ENCODE measurements at places on chromosomes 12 and 14.

GRCh38 chr14:24680516-24680915 is 46.5 kb upstream of the GZMB start:
- no peak for DNase-seq

DNA sequence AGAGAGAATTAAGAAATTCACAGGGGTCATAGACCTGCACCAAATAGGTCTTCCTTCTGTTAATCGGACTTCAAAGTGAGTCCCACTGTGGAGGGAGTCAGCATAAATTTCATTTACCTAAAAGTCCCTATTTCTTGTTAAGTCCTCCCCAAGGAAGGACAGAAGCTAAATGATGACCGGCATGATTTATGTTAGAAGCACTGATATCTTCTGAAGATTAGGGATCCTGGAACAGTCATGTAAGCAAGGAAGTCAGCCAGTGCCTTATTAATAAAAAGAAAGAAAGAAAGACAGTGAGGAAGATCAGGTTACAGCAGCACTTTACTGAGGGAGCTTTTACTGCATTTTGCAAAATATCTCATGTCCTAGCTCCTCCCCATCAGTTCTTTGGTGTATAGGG is 287.5 kb downstream of the FOXG1 start:
- DNase-seq: no peak

DNA sequence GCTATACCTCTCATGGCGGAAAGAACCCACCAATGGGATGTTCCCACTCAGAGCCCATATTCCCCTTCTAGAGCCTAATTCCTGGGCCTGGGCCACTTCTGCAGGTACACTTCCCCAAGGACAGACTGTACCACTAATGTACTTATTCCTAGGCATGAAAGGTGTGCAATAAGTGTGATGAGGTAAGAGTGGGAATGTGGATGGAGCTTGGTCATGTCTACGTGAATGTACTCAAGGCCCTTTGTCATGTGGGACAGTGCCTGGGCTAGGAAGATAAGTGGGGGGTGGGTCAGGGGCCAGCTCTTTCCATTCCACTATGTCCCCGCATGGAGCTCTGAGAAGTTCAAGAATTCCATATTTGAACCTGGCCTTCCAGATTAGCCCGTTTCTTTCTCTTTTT is 63.4 kb upstream of the FUT8 start:
- DNase-seq: no peak

GRCh38 chr12:61713121-61713520 is 547.1 kb upstream of the USP15 start:
- DNase-seq: no peak

- DNase-seq: no peak
Observed at GRCh38 chr12:76025601-76026575, 5.7 kb downstream of the PHLDA1 start.

GRCh38 chr14:63431466-63431865 is 111.7 kb downstream of the PPP2R5E start:
- DNase-seq: no peak

GRCh38 chr14:85334316-85334715 is 195.6 kb upstream of the FLRT2 start:
- DNase-seq: no peak

DNA sequence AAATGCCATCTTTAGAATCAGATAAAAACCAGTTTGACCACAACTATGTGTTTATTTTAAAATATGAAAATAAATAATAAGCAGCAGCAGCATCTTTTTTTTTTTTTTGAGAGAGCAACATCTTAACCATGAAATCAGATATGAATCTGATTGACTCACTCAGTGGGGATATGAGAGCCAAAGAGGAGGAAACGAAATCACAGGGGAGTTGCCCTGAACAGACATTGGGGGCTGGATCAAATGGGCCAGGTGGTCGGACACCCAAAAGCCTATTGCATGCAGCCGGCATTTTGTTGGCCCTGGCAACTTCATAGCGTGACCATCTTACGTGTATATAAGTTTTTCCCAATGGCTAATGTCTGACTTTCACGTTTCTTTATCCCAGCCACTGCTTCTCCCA is 321.1 kb downstream of the NPAS3 start:
- DNase-seq: no peak

DNA sequence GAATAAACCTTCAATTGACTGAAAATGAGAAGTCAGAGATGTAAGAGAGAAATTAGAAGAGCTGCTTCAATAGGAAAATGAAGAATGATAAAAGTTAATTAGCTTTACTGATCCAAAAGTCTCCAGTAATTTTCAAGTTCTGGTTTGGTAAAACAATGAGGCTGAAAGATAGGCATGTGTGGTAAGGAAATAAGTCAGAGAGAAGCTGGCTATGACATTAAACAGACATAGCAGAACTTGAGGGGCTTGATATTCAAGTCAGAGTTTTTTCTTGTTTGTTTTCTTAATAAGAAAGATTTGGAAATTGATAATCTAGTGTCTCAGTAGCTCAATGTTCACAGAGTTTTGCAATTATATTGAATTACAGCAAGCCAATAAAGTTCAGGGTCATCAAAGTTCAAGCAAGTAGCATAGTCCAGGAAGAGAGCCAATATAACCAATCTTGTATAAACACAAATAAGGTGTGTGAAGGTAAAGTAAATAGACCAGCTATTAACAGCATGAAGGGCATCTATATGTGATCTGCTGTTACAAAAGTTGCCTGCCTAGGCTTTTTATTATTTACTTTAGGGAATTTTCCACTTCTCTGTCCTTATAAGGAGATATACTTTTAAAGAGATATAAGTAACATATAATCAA is 1111.5 kb downstream of the TRHDE start:
- no peak for DNase-seq

- DNase-seq: no peak
Observed at GRCh38 chr14:88130057-88130432, 125.1 kb downstream of the GPR65 start.

GRCh38 chr12:123034022-123034541 is 53.6 kb downstream of the ARL6IP4 start:
- DNase-seq: no peak

GRCh38 chr14:60275932-60276331 is 26.9 kb downstream of the PPM1A start:
- no peak for DNase-seq

DNA sequence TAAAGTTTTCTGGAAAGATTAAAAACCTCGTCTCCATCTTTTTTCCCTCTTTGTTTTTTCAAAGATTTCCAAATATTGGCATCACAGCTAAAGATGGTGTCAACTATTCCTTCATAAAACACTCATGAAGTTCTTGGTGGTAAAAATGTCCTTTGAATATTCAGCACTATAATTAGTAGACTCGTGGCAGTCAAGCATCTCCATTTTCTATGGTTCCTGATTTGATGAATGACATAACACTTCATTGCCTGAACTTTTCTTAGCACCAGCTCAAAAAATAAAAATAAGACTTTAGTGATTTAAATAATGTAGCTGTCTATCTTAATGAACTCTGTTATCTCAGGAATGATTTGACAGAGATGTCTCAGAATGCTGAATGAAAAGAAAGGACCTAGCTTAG is 19.7 kb downstream of the UBE2N start:
- no peak for DNase-seq

- DNase-seq: no peak
Observed at GRCh38 chr12:128662101-128662500, 161.7 kb downstream of the SLC15A4 start.

GRCh38 chr14:44279357-44279756 is 227.7 kb downstream of the FSCB start:
- no peak for DNase-seq

GRCh38 chr12:57549203-57549908 is 488 bp upstream of the KIF5A start:
- no peak for DNase-seq

GRCh38 chr12:5861416-5861815 is 83.6 kb downstream of the ANO2 start:
- no peak for DNase-seq

- DNase-seq: peak; percentile 40
Observed at GRCh38 chr12:131830335-131830913, 2.2 kb downstream of the MMP17 start.

- DNase-seq: no peak
Observed at GRCh38 chr12:53722450-53723041, 4.7 kb downstream of the CALCOCO1 start.

GRCh38 chr14:32934881-32935633 is 3.6 kb upstream of the NPAS3 start:
- DNase-seq: no peak

DNA sequence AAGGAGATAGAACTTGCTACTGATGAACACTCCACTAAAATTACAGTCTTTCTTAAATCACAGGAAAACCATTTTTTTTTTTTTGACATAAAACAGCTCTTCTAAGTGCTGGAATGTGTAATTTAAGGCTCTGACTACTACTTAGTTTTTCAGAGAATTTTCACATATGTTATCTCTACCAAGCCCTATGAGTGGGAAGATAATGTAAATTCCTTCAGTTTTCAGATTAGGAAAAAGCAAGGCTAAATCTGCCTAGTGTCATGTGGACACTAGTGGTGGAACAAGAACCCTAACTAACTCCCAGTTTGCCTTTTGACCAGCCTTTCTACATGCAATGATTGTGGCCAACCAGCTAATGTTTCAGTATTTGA is 37.3 kb upstream of the CSRP2 start:
- no peak for DNase-seq

GRCh38 chr14:51074701-51075385 is 20.1 kb downstream of the TRIM9 start:
- no peak for DNase-seq

GRCh38 chr12:47360093-47360480 is 280.3 kb upstream of the AMIGO2 start:
- DNase-seq: no peak

DNA sequence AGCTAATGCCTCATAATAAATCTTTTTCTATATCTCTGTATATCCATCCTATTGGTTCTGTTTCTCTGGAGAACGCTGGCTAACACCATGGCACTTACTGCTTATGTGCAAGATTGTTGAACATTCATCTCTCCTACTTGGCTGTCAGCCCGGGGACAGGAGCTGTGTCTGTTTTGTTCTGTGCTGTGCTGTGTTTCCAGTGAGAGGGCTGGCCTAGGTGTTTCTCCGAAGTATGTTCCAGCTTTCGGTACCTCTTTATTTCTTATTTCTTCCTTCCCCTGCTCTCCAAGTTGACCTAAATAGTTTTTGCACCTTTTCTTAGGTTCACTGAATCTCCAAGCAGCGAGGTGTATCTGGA is 18.8 kb upstream of the NR4A1 start:
- no peak for DNase-seq

DNA sequence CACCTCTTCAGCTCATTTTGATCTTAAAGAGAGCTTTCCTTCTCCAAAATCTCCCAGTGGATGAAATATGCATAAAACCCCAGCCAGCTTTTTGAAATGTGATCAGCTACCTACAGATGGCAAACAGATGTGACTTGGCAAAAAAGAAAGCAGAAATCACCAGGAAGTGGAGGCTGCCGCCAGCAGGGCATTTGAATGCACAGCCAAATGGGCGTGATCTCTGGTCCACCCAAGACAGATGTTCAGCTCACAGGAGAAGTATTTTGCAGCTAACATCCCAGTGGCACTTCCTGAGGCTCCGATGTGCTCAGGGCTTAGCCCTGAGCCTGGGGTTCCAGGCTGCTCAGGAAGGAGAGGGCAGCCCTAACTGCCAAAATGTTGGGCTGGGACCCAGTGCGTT is 78.3 kb downstream of the LGMN start:
- no peak for DNase-seq

GRCh38 chr14:45838597-45838996 is 585.6 kb upstream of the MIS18BP1 start:
- no peak for DNase-seq

GRCh38 chr14:104262515-104263514 is 124.4 kb downstream of the KIF26A start:
- DNase-seq: no peak

DNA sequence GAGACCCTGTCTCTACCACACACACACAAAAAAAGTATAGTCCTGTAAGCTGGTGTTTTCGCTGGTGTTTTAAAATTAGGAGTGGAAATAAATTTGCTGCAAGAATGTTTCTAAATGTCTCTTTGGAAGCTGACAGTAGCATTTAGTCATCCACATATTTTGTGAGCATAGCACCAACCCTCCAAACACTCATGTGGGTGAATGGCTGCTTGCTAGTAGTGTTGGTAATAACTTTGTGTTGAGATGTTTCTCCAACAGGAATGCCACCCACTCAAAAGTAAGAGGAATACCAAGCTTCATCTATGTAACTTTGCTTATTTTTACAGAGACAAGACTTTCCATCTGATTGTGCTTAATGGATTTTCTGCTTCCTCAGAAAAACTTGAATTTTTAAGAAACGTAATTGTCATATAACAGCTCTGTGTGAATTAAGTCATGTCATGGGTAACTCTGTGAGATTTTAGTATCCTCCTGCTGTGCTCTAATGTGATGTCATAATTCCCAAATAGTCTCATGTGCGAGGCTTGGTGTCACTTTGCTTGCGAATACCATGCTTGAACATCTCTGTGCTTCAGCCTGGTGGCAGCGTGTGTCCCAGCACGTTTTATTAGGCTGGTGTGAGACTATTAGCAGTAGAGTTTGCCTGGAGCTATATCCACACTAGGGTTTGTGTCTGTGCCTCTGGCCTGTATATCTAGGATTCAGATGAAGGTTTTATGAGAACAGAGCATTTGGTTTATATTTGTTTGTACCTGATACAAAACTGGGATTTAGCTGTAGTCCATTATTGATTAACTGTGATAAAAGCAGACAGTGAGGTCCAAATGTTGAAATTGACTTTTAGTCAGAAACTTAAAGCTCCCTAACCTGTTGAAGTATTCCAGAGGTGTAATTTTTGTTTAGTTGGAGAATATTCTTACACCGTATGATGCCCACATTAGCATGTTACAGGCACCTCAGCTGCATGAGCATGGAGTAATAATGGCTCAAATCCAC is 80.5 kb downstream of the FBXW8 start:
- DNase-seq: no peak

- no peak for DNase-seq
Observed at GRCh38 chr14:72625689-72626088, 268.2 kb downstream of the DPF3 start.

DNA sequence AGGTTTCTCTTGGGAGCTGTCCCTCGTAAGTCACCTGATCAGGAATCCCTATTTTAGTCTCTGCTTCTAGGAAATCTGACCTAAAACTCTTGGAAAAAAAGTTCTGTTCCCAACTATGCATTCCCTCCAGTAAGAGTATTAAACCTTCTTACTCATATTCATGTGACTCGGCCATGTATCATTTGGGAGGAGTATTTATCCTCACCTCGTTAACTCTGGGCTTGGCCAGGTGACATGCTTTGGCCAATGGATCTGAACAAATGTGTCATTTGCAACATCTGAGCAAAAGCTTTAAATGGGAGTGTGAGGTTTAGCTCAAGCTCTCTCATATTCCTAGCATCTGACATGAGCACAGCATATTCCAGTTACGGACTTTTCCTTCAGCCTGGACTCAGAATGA is 226.8 kb downstream of the NUAK1 start:
- DNase-seq: no peak

Data from activated CD4-positive, alpha-beta T cell treated with anti-CD3 and anti-CD28 coated beads, Interleukin-2, amount 50 U/mL, for 48 hours (primary cell).